ENCODE measurements at places on chromosomes 12 and 14.

DNA sequence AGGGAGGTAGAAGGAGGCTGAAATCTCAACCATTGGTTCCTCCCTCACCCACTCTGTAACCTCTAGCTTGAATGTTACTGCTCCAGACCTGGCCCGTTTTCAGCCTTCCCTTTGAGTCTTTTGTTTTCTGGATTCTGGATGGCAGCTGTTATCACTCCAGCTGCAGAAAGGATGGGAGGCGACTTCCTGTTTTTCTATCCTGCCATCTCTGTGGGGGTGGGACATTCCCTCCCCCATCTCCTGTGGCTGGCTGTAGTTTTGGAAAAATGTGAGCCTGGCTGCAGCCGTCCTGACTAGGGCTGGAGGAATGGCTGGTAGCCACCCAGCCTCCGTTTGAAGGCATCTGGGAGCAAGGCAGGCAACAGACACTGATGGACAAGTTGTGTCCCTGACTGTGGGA, 2.9 kb upstream of the PPFIBP1 start:
- DNase-seq: no peak

- DNase-seq: no peak
Observed at GRCh38 chr12:11133816-11134215, 628 bp downstream of the TAS2R30 start.

GRCh38 chr12:44372259-44372658, 503.9 kb downstream of the NELL2 start:
- DNase-seq: no peak

DNA sequence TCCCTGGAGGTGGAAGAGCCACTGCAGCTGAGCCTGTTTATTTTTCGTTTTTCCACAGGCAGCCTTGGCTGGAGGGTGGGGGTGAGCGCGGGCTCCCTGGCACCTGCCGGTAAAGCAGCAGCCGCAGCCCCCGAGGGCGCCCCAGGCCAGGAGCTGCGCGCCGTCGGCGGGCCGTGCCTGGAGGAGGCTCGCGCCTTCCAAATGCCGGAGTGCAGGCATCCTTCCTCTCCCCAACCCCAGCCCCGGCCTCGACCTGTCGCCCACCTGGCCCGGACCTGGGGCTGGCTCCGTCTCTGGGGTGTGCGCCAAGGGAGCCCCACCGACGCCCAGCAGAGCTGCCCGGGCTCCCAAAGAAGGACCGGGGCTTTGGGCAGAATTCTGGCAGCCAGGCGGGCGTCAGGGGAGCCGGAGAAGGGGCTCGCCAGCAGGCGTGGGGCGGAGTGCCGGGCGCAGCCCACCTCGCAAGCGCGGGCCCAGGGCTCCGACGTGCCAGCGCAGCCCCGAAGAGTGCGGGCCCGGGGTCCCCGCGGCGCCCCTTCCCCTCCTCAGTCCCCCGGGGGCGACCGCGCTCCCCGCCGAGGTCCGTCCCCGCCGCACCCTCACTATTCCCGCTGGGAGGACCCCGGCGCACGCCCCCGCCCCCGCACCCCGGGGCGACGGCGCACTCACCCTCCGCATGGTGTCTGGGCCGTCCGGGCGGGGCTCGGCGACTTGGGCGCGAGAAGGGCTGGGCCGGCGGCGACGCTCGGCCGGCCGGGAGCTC, 130.3 kb downstream of the NDUFA12 start:
- no peak for DNase-seq

DNA sequence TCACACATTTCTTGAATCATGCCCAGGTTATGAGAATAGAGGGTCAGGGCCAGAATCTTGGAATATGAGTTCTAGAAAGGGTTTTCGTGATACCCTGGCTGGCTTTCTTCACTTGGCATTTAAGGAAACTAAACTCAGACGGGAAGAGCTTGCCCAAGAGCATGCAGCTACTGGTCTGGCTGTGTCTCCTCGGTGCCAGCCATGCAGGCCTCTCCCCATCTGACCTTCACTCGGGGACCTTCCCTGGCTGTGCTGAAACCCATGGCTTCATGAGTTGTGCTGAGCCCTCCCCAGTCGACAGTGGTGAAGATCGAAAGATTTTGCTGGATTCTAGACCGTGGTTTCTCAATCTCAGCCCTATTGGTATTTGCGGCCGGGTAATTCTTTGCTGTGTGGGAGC, 38.0 kb downstream of the FOXN3 start:
- DNase-seq: no peak

DNA sequence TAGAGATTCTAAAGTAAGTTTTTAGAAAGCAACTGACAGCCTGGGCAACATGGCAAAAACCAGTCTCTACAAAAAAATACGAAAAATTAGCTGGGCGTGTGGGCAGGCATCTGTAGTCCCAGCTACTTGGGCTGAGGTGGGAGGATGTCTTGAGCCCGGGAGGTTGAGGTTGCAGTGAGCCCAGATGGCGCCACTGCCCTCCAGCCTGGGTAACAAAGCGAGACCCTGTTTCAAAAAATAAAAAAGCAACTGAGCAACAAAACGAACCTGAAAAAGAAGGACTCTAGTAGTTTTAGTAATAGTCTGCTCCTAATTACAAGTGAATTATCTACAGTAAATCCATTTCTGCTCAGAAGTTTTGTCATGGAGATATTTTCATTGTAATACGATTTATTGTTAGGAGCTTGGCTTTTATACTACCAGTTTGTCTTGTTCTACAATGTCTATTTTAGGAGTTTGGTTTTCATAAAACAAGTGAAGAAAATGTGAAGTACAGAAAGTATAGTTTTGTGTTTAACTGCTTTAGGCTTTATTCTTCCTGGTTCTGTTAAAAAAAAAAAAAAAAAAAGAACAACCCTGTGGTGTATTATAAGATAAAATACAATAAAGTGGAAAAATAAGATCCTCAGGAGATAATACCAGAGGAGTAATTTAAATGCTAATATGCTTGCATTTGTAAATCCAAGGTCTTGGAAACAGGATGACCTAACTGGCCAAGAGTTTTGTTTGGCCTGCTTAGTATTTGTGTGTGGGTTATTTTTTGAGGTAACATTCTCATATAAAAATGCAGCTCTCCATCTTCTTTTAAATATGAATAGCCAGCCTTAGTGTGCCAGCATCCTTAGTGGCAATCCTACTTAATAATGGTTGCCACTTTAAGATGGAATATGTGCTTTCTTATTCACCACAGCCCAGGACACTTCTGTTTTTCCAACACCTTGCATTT, 2.8 kb downstream of the TMX1 start:
- no peak for DNase-seq

GRCh38 chr12:66190519-66191370, 1.7 kb downstream of the IRAK3 start:
- no peak for DNase-seq

DNA sequence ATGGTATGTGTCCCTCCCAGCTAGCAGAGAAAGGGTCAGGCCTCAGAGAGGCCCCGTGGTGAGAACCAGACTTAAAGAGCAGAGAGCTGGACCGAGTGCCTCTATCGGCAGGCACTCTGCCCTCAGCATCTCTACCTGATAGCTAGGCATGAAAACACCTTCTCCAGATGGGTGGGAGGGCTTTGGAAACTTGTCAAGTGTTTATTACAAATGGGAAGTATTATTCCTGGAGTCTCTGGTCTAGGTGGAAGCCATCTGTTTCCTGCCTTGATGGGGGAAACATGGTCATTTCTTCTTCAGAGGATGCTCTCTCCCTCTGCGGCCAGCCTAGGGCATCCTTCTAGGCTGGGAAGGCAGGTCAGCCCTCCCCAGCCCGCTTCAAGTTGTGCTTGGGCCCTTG, 2.3 kb downstream of the TMEM63C start:
- DNase-seq: no peak

GRCh38 chr14:68636597-68636996, 156.3 kb downstream of the ZFP36L1 start:
- DNase-seq: no peak

DNA sequence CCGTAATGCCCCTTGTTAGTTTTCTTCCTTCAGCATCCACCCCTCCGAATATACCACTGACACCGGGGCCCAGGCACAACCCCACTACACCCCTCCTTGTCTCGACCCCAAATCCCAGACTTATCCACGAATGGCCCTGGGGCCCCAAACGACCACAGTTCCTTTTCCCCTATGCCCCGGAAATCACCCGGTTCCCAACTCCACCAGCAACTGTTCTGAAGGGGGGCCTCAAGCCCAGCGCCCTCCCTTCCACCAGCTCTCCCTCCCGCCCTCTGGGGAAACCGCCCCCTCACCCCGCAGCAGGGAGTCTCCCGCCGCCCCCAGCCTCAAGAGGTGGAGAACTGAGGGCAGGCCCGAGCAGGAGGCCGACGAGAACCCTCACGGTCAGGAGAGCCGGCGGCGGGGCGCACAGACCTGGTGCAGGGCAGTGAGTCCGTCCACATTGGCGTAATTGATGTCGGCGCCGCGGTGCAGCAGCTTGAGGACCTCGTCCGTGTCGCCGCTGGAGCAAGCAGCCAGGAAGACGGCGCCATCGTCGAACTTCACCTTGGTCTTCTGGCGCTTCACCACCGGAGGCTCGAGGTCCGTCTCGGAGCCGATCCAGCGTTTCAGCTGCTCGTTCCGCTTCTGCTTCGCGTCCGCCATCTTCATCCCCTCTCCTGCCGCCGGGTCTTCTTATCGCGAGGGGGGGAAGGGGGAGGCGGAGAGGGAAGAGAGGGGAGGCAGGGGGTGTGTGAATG, 446 bp downstream of the PPP1R12A start:
- DNase-seq: peak; percentile 38

DNA sequence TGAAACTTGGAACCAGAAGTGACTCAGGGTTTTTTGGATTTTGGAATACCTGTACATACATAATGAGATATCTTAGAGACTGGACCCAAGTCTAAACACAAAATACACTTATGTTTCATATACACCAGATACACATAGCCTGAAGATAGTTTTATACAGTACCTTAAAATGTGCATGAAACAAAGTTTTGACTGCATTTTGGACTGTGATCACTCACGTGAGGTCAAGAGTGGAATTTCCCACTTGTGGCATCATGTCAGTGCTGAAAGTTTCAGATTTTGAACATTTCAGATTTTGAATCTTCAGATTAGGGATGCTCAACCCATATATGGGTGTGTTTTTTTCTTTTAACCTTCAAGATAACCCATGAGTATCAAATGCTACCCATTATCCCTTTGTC, 6.6 kb downstream of the SBNO1 start:
- DNase-seq: no peak
